Caco-2 (cell line): ENCODE measurements at places on chromosomes 2 and 18.

DNA sequence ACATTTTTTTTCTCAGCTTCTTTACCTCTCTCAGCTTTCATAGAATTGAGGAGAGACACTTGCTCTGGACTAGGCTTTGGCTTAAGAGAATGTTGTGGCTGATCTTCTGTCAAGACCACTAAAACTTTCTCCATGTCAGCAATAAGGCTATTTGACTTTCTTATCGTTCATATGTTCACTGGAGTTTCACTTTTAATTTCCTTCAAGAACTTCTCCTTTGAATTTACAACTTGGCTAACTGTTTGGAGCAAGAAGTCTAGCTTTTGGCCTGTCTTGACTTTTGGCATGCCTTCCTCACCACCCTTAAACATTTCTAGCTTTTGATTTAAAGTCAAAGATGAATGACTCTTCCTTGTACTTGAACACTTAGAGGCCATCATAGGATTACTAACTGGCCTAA, 104.4 kb upstream of the SLC39A10 start:
- no peak for DNase-seq

DNA sequence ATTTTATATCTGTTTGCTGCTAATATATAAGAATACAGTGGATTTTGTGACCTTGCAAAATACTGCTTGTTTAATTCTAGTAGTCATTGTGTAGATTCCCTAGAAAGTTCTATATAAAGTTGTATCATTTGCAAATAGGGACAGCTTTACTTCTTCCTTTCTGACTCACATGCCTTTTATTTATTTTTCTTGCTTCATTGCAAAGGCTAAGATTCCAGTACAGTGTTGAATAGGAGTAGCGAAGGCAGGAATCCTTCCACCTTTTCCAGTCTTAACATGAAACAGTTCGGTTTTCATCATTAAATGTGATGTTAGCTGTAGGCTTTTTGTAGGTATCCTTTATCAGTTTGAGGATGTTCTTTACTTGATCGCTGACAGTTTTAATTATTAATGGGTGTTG, 58.1 kb downstream of the DGKD start:
- DNase-seq: no peak

- DNase-seq: no peak
Measured at GRCh38 chr2:23746141-23746863, 180.6 kb downstream of the ATAD2B start.

DNA sequence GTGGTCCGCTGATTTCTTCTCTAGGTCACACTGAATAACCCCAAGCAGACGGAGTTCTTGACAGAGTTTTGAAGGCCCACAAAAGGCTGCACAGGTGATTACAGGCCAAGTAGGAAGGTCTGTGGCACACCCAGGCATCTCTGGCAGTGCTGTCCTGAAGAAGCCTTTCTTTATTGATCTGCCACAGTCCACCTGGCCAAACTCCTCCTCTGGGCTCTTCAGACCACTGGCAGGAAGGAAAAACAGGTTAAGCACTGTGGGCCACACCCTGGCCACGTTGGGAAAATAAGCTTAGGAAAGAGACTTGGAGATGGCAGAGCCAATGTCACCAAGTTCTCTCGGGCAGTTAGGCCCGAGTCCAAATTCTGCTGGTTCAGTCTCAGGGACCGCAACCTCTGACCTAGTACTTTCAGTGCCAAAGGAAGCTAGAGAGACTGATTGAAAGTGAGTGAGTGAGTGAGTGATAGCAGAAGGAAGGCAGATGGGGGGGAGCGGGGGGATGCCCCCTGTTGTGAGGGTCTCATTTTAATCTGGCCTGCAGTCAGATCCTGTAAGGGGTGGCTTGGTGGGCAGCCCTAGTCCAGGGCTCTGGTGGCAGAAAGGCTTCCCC, 102.9 kb downstream of the TGFA start:
- no peak for DNase-seq

DNA sequence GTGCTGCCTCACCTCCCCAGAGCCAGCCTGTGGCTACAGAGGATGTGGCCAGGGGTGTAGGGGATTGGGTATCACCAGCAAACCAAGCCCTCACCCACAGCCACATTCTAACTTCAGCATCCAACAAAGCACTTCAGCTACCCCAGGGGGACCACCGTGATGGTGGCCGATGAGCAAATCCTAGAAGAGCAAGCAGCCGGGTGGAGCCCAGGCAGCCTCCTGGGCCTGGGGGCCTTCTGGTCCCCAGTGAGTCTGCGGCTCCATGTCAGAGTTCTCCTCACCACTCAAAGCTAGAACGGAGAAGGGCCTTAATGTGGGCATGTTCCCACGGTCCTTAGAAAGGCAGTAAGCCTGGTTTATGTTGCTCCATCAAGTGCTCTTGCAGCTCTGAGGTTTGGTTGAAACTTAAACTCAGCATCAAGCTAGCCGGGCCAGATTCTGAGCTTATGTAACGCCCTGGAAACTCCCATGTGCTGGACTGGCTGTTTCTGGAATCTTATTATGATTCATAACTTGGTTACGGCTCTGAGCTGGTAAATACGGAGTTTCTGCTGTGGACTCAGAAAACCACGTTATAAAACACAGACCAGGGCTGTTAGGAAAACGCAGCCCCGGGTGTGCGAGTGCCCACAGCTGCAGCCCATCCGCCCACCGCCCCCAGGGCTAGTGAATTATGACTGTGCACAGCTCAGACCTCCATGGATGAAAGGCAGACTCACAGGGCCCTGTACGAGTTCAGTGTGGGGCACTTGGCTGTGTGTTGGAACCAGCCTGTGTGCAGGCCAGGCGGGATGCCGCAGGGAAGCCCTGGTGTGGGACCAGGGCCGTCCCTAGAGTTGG, 99.8 kb downstream of the SEPTIN10 start:
- no peak for DNase-seq
